T-helper 2 cell treated with Interferon-gamma antibody and Interleukin-4, amounts not matched to agents 5 μg/mL and 100 μg/mL, for 36 hours (primary cell): ENCODE measurements at places on chromosomes 13 and 19.

GRCh38 chr13:38160131-38160530, 189.5 kb upstream of the UFM1 start:
- DNase-seq, result no peak

DNA sequence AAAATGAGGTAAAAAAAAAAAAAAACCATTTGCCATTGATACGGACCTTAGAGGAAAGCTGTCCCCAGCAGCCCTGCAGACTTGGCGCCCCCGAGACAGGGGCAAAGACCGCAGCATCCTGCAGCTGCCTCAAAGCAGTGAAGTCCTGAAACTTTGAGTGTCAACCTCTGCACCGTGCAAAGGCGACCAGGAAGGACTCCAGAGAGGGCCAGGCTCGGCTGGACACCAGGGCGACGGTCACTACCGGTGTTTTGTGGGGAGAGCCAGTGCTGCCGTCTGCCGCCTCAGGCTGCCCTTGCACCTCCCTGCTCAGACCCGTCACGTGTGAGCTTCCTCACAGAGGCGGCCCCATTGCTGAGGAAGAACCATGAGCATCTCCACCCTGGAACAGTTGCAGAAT, 146.7 kb upstream of the SPACA7 start:
- DNase-seq, result no peak

DNA sequence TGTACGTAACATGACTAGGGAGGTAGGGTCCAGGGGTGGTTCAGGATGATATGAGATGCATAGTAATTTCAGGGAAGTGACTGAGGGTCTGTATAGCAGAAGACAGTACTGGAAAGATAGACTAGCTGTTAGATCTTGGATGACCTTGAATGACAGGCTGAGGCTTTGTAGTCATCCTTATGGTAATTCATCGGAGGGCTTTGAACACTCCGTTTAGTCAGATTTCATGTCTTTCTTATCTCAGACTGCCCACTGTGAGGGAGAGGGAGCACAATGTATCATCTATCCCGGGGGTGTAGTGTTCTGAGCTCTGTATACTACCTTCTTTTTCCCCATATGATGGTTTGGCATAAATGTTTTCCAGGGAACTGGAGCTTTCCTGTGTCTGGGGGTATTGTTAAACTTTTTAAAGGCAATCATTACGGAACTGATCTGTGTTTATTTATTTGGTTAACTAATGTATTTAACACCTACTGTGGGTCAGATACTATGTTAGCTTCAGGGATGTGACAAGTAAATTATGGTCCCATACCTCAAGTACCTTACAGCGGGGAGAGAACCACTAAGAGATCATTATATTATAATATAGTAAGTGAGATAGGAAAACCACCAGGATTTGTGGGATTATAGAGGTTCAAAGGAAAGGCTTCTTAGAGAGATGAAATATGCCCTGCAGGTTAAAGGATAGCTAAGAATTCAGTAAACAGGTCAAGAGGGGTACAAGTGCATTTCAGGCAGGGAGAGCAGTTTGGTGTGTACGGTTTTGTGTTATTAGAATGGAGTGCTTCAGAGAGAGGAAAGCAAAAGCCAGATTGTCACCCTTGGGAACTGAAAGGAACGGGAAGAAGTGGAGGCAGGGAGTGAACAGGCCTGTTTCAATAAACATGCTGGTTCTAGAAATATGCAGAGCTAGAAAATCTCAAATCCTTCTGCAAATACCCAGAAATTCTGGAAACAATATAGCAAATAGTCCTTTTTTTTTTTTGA, 164.8 kb upstream of the KL start:
- DNase-seq, result no peak

DNA sequence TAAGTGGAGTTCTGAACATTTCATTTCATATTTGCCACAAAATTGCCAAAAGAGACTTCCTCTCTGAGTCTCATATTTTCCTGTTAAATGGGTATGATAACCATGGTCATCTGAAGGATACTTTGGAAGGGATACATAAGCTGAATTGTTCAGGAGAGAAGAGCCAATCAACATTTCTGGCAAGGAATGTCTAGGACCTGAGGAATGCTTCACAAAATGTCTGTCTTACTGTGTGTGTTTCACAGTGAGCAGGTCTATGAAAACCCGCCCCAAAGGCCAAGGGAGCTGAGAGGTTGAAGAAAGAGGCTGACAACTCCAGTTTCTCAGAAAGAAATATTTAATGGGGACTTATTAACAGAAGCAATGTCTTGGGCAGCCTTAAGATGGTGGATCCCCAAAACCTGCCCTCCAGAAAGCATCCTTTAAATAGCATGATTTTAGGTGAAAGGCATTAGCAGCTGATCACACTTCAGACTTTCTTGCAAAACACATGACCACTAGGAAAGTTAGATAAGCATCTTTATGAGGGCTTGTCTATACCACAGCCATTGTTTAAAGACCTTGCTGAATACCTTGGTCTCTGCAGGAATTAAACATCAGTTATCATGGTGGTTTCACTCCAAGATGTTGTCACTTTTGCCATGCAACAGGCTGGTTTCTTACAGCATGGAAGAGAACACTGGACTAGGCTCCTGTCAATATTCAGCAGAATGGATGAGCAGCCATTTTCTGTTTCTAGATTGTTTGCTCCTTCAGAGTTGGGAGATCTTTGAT, 78.9 kb downstream of the TNFSF11 start:
- no peak for DNase-seq

GRCh38 chr13:33537026-33537425, 251.5 kb upstream of the STARD13 start:
- DNase-seq, result no peak

DNA sequence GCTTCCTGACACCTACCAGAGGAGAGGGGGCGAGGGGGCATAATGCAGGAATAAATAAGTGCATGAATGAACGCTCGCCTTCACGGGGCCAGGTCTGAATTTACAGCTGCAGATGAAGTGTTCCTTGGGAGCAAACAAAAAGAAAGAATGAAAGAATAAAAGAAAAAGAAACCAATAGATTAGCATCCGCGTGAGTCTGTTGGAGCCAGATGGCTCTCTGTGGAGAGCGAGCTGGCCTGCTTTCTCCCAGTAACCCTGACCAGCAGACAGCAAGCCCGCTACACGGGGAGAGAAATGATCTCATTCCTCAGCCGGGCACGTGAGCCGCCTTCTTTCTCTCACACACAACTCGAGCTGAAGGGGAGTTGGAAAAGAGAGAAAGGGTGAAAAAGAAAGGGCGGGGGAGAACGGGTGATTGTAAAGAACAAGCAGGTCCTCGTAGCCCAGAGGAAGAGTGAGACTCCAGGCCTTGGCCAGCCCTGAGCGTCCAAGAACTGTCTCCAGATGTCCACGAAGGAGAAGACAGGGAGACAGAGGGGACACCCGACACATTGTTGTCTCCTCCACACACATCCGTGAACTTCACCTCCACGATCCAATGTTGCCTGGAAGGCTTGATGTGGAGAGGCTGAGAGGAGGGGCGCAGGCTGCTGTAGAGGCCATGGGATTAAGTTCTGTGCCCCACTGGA, 81.4 kb downstream of the RNASEH2B start:
- no peak for DNase-seq

- peak; percentile 97 for DNase-seq
These were observed 4.1 kb upstream of the KCNC3 start for GRCh38 chr19:50333235-50333736.

DNA sequence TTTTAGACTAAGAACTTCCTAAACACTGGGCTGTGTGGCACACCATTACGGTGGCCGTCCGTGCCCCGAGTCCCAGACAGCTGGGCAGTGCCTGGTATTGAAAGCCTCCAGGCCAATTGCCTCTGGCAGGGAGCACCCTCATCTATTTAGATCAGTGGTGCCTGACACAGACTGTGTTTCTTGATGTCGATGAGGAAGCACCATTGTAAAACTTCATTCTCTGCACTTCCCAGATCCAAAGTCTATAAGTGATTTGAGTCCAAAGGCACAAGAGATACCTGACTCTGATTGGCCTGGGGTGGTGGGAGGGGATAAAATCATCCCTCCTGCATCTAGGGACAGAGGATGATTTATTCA, 8.5 kb upstream of the STK24 start:
- DNase-seq, result no peak

DNA sequence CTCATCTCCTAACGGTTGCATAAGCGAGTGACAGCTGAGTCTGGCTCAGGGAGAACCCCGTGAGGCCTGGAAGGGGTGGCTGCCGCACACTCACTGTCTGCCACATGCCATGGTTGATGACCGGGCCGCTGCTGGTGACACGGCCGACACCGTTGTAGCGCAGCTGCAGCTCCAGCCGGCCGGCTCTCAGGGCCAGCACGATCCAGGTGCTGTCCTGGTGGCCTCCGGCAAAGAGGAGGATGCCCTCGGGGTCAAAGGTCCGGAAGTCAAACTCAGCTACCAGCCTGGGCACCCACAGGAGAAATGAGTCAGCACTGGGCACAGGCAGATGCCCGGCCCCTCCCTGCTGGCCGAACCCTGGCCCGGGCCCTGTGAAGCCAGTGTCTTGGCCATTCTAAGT, 31.7 kb downstream of the GAS6 start:
- DNase-seq, result no peak

- no peak for DNase-seq
These were observed 79.1 kb downstream of the ZNF429 start for GRCh38 chr19:21584537-21584936.

- DNase-seq, result no peak
These were observed 84.0 kb upstream of the LSM14A start for GRCh38 chr19:34088292-34088691.

DNA sequence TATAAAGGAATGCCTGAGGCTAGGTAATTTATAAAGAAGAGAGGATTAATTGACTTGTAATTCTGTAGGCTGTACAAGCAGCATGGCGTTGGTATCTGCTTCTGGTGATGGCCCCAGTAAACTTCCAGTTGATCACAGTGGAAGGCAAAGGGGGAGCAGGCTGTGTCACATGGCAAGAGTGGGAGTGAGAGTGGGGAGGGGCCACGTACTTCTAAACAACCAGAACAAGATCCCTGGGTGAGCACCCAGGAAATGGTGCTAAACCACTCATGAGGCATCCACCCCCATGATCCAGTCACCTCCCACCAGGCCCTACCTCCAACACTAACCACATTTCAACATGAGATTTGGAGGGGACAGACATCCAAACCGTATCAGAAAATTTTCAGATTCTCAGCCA, 3.0 kb upstream of the RNF113B start:
- no peak for DNase-seq

GRCh38 chr19:7740682-7741054, 6.7 kb downstream of the CD209 start:
- DNase-seq, result no peak

DNA sequence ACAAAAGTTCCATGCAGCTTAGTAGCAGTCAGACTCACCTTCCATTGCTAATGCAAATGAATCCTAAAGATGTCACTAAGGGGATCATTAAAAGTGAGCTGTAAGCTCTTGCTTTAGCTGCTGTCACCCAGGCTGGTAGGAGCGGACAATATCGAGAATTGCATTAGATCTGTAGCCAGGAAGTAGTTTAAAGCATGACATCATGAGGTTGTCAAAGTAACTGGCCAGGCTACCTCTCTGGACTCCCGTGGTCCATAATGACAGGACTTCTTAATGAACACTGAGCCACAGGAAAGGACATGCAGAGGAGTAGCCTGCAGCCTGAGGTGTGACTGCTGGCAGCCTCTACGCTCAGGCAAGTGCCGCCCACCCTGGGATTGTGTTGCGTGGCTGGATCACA, 522.3 kb upstream of the NBEA start:
- no peak for DNase-seq

DNA sequence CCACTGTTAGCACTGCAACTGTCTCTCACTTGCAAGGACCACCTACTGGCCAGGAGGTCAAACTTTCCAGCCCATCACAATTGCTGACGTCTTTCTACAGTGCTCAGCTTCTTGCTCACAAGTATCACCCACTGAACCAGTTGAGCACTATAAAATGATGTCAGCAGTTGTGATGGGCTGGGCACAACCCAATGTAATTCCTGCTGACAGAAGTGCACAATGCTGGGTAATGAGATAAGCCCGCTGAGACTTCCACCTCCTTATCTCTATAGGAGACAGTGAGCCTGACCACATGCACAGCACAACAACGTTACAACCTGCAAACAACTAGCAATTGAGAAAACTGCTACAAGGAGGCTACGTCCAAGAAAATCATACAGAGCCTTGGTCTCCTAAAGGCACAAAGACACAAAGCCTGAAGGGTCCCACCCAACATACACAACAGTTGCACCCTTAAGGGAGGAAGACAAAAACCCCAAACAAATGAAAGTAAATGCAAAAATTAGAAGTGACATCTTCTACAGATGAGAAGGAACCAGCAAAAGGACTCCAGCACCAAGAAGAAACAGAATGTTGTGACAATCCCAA, 273.2 kb downstream of the LIG4 start:
- DNase-seq, result no peak

DNA sequence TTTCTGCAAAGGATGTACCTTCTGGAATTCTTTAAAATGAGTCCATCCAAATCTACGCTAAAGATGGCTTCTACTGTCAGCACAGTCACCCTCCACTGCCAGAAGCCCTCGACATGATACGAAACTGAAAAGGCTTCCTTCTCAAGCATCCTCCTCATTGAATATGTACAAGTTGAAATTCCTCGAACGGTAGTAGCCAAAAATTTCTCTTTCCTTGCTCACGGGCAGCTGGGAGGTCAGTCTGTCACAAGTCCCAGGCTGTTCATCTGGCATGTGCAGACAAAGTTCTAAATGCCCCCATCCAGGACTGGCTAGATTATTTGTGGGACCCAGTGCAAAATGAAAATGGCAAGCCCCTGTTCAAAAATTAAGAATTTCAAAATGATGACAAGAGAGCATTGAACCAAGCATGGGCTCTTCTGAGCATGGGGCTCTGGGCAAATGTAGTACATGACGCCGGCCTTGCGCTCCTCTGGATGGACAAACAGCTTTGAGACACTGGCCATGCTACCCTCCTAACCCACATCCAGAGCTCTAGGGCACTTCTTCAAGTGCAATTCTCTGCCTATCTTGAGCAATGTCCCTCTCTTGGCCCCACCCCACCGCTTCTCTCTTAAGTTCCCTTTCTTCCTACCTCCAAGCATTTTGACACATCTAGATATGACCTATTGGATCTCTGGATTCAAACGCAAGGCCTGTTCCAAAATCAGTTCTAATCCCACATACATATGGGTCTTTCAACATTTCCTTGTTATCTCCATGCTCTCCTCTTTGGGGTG, 78.9 kb upstream of the FLT1 start:
- DNase-seq, result no peak

DNA sequence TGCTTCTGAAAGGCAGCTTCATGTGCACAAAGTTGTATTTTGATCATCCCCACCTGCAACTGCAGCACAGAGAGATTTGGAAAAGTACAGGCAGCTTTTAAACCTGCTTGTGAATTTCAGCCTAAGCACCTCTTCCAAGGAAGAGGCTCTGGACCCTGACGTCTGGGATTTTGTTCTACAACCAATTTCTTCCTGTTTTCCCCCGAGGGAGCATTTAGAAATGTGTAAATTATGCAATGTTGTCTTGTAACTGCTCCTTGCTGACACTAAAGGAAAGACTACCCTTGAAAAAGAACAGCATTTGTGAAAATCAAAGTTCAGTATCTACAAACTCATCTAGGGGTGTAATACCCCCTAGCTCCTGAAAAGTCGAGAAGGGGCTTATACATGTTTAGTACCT, 15.4 kb downstream of the MED26 start:
- DNase-seq, result no peak
